HT-29 (cell line): ENCODE measurements at places on chromosomes 13 and 19.

DNA sequence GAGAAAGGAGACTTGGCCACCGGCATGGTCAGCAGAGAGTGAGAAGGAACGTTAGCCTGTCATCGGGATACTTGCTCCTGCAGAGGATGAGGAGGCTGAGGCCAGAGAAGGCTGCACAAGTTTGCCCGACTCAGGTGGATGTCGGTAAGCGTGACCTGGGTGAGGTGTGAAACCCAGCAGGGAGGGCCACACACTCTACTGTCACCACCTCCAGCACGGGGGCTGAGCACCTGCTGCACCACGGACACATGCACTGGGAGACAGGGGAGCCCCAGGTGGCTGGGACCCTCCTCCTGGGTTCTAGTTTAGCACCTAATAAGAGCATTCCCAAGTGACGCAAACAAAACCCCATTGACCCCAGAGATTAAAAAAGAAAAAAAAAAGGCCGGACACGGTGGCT is 17.3 kb downstream of the MLLT1 start:
- no peak for DNase-seq

DNA sequence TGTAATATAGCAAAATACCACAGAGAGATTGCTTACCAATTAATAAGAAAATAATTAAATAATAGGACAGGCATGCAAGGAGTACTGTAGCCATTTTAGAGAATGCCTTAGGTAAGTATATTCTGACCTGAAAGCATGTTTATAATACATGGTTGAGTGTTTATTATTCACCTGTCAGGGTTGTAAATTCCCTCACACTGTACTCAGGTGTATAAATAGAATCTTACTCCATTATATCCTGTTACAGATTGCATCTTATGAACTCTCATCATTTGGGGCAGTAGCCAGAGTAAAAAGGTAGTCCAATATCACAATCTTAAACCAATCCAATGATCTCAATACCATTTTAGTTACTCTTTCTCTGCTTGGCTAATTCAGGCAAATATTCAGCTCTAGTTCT is 35.8 kb upstream of the GTF2F2 start:
- no peak for DNase-seq

DNA sequence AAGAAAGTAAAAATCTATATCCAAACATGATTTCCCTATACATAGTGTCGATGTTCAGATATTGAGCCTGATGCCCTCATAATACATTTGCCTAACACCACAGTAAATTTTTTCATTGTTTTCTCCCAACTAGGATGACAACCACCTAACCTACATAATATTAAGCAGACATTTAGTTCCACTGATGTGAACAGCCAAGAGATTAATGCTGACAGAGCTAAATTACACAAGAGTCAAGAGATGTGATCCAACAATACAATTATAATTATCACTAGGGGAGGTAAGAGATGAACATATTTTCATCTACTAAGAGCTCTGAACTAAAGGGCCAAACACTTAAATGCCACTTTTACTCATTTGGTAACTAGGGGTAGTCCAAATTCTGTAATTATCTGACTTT is 145.9 kb downstream of the DACH1 start:
- DNase-seq, result no peak

DNA sequence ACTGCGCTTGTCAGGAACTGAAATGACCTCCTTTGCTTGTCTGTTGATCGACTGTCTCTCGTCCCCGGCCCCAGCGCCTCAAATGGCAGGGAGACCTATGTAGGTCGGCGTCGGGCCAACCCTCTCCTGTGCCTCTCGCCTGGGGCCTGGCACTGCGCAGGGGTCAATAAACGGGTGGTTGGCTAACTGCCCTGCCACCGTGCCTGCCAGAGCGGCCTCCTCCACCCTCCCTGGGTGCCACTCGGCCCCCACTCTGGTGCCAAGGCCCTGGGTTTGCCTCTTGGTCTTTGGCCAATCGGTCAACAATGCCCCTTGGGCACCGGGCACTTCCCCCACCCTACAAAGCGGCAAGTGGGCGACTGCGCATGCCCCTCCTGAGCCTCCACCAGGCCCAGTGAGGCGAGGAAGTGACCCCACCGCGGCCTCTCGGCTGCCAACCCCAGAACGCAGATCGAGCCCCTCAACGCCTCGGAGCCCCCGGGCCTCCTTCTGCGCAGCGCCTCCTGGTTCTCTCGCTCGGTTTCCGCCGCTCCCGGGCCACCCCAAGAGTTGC is 1.1 kb downstream of the KEAP1 start:
- DNase-seq, result peak; percentile 54

- DNase-seq, result peak; percentile 87
These were observed 4.1 kb downstream of the ATP8A2 start for GRCh38 chr13:25375727-25376358.

DNA sequence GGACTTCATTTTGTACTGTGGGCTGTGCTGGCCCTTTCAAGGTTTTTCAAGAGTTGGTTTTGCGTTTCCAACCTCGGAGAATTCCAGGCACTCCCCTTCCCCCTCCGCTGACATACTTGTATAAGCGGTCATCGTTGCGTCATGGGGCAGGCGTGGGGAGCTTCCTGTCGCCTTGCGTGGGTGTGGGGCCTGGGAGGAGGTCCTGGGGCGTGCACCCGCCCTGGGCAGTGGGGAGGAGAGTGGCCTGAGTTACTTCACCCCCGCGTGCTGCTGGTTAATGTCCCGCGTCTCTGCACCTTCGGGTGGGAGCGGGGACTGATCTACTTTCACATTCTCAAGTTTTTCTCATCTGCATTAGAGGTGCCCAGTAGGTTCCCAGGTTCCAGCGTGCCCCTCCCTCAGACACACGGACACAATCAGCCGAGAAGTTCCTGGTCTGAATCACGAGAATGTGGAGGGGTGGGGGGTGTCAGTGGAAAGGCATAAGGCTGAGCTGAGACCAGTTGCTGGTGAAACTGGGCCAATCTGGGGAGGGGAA is 4.1 kb downstream of the IER2 start:
- DNase-seq, result peak; percentile 35

- no peak for DNase-seq
These were observed 758 bp downstream of the BAX start for GRCh38 chr19:48955308-48955958.

GRCh38 chr13:24660023-24660741 is 20.0 kb upstream of the ATP12A start:
- no peak for DNase-seq

DNA sequence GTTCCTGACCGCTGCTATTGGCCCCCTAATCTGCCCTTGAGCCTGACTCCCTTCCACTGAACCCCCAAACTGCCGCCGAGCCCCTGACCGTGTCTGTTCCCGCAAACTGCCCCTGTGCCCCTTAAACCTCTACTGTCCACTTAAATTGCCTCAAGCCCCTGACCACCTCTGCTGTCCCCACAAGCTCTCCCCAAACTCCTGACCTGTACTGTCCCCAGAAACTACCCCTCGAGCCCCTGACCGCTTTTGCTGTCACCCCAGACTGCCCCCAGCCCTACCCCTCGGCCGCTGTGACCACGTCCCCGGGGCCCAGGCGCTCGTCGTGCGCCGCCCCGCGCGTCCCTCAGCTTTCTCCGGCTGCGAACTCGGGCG is 382 bp downstream of the ZNF77 start:
- no peak for DNase-seq

DNA sequence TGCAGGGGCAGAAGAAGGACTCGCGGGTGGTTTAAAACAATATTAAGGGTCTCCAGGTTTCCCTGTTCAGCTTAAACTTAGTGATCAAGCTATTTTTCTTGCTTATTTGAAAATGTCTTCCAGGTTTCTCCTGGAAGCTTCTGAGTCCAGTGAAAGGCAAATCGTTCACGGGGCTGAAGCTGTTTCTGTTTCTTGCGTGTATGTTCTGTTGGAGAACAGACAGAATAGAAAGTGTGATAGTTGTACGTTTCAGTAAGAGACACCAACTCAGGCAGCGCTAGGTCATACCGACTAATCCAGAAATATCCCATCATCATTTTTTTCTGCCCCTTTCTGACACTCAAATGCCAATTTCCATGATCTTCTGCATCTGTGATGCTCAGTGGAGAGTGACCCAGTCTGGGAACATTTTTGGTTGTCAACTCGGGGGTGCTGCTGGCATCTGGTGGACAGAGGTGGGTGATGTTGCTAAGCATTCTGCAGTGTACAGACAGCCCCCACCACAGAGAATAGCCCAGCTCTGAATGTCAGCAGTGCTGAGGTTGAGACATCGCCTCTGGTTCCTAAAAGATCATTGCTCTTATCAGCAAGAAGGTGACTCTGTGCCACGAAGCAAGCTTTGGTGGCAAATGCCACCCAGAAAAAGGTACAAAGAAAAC is 4.3 kb downstream of the KLF2 start:
- no peak for DNase-seq

GRCh38 chr13:66617786-66618185 is 612.4 kb downstream of the PCDH9 start:
- DNase-seq, result no peak

DNA sequence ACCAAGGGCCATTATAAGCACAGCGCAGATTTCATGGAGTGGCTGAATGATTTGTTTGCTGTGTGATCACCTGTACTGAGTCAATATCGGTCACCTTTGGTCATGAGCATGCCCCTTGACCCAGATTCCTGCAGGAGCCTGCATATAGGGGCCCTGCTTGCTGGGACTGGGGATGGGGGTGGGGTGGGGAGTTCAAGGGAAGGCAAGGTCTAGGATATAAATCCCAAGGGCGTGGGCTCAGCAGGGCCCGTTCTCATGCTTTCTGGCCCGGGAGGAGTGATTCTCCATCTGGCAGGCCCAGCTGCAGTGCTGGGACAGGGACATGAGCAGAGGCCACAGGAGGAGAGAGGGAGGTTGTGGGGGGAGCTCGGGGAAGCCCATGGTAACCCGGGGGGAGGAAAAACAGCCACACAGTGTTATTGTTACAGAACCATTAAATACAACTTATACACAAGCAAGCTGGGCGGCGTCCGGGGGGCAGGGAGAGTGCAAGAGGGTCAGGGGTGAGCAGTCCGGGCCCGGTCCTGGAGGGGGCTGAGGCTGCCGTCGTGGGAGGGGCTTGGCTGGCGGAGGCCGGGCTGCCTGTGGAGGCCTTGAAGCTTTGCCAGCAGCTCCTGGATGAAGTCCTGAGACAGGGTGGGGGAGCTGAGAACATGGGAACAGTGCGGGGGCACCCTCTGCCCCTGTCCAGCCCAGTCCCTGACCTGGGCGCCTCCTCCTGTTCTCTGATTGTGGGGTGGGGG is 5.2 kb downstream of the PPP1R14A start:
- peak; percentile 74 for DNase-seq

- peak; percentile 95 for DNase-seq
These were observed 26.6 kb downstream of the MCF2L start for GRCh38 chr13:112995395-112996191.
